Stimulated activated CD8-positive, alpha-beta memory T cell treated with anti-CD3 and anti-CD28 coated beads, Interleukin-7, amount 100 ng/mL, for 4 hours (primary cell): ENCODE measurements at places on chromosomes 5 and 9.

DNA sequence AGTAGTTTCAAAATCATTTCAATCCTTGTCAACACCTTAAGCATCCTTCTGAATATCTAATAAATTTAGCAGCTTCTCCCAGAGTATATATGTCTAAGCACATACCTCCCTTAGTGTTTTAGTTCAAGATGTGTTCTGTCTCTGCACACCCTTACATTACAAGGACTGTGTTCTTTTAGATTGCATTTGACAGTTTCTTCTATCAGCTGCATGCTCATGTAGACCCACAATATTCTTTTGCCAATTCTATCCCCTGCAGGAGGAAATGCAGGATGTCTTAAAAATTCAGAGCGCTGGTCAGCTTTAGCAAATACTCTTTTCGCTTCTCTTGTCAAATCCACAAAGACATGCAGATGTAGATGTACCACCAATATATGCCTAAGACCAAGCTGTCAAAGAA is 145.8 kb upstream of the SLC30A5 start:
- DNase-seq, result no peak

DNA sequence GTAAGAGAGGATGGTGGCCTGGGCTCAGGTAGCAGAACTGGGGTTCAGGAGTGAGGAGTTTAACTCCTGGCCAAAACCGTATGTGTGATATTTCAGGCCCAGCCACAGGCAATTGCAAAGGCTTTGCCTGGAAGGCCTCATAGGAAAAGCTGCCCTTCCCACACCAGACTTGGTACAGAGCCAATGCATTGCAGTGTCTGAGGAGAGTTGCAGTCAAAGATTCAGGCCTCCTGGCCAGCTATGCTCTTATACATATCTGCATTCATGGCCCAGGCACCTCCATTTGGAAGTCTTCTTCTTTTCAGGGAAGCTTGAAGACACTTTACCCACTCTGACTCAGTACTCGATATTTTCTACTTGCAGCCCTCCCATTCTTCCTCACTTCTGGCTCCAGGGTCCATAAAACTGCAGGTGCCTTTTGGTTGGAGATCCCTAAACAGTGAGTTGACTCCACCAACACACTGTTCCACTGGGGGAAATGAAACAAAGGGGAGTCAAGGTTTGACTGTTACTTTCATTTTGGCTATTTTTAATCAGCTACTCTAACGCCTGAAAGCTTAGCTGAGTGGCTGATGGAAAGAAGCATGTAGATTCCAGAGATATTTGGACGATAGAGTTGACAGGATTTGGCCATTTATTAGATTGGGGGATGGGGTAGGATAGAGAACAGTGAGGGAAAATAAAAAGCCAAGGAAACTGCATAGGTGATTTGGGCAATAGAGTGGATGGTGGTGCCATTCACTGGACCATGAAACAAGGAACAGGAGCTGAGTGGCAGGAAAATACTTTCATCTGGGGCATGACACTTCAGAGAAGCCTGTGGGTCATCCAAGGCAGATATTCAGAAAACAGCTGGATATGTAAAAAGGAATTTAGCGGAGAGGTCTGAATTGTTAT is 30.6 kb upstream of the IL33 start:
- no peak for DNase-seq

DNA sequence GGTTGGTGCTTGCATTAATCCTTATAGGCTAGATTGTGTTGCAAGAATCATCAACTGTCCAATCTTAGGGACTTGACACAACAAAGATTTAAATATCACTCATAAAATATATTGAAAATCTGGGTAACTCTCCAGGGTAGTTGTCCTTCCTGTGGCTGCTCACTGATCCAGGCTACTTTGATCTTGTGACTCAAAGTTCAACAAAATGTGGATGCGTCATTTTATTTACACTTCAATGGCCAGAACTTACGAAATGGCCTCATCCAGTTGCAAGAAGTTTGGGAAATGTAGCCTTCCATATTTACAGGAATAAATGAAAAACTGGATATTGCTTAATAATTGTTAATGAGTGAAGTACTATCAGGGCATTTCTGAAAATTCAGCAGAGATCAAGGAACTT is 235.5 kb upstream of the ACTBL2 start:
- no peak for DNase-seq

GRCh38 chr9:131810351-131811170 is 70.7 kb upstream of the RAPGEF1 start:
- DNase-seq, result no peak

- no peak for DNase-seq
Measured at GRCh38 chr5:74367241-74367733, 273.2 kb downstream of the ENC1 start.

DNA sequence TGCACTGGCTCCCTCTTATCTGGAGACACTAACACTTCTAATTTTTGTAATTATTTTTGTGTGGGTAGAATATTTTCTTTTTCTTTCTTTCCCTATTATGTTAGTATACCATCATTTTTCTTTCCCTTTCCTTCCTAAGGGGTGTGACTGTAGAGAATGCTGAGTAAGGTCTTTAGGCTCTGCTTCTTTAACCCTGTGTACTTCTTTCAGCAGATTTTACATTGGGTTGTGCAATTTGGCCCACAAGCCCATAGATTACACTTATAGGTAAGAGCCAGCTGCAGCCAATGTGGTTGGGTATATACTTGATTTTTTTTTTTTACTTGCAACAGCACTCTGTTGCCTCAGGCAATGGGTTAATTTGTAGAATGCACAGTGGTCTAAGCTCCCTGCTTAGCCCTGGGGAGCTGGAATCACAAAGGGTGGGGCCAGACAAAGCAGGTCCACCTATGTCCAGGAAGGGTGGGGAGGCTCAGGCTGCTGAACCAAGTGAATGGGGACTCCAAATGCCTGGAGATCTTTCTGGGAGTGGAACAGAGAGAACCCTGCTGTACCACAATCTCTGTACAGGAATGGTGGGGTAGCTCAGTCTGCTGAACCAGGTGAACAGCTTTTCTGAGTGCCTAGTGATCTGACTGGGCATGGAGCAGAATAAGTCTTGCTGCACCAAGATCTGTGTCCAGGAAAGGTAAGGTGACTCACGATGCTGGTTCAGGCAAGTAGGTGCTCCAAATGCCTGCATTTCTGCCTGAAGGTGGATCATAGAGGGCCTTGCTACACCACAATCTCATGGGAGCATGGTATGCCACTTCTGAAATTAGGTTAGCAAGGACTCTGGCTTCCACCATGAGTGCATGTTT is 64.9 kb downstream of the SLC25A46 start:
- DNase-seq, result no peak

GRCh38 chr5:19855031-19855430 is 133.0 kb downstream of the CDH18 start:
- no peak for DNase-seq

- no peak for DNase-seq
Measured at GRCh38 chr5:66138637-66139317, 5.3 kb upstream of the SREK1 start.

- DNase-seq, result no peak
Measured at GRCh38 chr9:16869131-16869881, 1.2 kb downstream of the BNC2 start.

- DNase-seq, result no peak
Measured at GRCh38 chr5:112742424-112742823, 4.7 kb downstream of the APC start.

DNA sequence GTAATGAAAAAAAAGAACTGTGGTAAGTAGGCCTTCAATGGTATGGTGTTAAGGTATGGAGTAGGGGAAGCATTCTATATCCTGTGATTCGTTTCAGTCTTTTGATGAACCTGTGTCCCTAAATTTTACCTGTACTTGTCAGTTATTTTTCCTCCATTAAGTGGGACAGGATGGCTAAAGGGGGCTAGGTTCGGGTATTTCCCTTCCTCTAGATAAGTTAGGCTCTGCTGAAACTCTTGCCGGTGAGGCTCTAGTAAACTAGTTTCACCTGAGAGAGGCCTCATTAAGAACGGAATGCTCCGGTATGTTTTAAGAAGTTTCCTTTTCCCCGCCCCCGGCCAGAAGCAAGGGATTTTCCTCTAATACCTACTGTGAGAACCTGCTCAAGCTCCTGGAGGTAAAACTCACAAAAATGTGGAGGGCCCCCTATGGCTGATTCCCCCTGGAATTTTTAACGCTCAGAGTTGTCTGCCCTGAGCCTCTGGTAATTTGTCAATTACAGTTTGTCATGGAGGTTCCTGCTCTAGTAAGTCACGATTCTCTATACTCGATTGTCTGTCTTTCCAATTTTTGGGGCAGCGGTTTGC is 87.7 kb downstream of the MACIR start:
- DNase-seq, result no peak

GRCh38 chr9:86924206-86924605 is 23.1 kb downstream of the GAS1 start:
- DNase-seq, result no peak

DNA sequence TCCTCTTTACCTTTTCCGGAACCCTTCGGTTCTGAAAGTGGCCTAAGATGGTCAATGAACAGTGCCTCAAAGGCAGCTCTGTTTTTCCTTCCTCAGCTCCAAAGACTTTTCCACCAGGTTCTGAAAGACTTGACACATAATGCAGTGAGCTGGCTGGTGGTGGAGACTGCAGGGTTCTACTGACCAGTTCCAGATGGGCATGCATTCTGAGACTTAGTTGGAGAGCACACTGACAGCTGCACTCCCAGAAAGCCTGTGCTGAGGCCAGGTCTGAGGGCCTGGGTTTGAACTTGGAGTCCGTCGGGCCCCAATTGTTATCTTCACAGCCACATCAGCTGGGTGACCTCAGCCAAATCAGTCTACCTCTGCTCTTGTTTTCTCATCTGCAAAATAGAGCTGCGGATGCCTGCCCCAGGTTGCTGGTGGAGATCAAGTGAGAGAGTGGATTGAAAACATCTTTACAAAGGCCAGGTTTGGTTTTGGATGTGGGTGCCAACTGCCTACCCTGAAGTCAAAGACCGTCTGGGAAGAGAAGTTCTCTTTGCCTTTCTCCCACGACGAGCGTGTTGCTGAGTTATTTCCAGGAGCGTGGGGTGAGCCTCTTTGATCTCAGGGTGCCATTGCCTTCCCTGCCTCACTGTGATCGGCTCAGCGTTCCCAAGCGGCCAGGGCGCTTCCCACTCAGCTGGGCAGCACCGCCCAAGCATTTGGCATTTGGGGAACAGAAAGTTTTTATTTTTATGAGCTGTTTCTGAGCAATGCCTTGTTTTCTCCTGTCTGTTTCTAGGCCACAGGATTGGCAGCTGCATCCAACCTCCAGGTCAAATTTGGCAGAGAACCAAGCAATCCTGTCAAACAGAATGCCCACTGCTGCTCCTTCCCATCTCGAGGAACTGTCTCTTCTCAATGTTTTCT is 54.9 kb downstream of the RAD23B start:
- DNase-seq, result no peak

DNA sequence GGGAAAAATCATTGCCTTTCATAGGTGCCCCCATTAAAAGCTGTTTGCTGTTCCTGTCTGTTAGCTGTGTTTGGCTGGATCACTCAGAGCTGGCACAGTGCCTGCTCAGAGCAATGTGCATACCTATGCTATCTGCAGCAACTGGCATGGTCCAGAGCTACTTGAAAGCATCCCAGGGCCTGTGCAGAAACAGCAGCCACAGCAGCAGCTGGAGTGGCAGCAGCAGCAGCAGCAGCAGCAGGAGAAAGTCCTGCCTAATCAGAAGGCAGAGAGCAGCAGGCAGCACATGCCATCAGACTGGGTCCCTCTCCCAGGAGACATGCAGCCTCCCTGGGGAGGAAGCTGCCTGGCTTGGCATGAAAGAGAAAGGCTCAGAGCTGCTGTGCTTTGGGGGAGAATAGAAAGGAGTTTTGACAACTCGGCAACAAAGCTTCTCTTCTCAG is 243.8 kb upstream of the WWC1 start:
- DNase-seq, result no peak

- no peak for DNase-seq
Measured at GRCh38 chr9:134185536-134186011, 21.2 kb upstream of the RNU6ATAC start.

DNA sequence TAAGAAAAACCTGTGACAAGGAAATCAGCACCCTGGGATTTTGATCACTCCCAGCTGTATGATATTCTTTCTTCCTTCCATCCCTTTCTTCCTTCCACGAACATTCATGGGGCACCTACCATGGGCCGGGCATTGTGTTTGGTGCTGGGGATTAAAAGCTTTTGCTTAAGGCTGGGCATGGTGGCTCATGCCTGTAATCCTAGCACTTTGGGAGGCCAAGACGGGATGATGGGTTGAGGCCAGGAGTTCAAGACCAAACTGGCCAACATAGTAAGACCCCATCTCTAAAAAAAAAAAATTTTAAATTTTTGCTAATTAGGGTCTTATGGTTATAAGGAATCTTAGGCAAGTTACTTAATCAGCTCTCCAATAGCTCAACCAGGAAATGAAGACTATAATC is 48.5 kb upstream of the CLINT1 start:
- DNase-seq, result no peak

GRCh38 chr5:31449174-31449573 is 82.7 kb downstream of the DROSHA start:
- no peak for DNase-seq

- no peak for DNase-seq
Measured at GRCh38 chr9:3521966-3522365, 3.8 kb downstream of the RFX3 start.

DNA sequence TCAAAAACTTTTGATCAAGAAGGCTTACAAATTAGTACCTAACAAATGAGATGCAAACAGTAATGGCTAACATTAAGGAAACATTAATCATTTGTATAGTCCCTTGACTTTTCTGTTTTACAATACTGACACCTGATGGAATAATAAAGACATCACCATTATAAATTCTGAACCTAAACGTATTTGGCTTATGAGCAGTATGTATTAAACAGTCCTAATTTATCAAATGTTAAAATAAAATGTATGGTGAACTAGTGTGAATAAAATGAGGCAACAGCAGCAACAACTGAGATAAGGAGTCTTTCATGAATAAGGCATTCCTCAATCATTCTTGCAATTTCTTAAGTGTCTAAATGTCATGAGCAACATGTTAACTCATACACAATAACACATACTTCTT is 6.0 kb downstream of the PUM3 start:
- no peak for DNase-seq

DNA sequence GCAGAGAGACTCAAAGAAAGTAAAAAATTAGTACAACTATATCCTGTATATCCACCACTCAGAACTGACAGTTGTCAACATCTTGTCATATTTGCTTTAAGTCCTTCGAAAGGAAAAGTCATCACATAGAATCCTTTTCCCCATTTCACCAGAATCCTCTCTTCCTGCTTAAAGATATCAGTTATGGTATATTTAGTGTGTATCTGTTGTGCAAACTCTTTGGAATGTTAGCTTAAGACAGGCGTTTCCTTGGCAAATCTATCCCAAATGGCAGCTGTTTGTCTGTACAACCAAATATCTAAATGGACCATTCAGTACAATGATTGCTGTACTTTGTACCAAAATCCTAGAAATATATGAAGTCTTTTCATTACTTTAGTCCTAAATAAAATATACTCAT is 98.5 kb downstream of the ITGA1 start:
- no peak for DNase-seq

GRCh38 chr5:174231956-174232487 is 186.5 kb downstream of the NSG2 start:
- no peak for DNase-seq

DNA sequence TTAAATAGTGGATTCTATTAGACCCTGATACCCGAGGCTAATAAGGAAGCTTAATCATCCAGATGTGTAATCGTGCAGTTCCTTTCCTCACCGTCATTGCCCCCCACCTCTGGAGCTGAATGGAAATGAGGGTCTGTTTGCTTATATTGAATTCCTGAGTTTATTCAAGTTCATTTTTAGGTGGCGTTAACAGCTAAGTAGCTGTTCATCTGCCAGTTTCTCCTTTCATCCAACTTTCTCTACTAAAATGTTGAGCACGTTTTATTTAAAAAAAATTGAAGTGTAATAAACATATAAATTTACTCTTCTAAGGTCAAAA is 291.0 kb downstream of the DOCK8 start:
- no peak for DNase-seq
